ENCODE measurements at places on chromosomes 11 and 22.
A peak's percentile ranks its signal among the peaks of the same experiment; 100 is the strongest.

DNA sequence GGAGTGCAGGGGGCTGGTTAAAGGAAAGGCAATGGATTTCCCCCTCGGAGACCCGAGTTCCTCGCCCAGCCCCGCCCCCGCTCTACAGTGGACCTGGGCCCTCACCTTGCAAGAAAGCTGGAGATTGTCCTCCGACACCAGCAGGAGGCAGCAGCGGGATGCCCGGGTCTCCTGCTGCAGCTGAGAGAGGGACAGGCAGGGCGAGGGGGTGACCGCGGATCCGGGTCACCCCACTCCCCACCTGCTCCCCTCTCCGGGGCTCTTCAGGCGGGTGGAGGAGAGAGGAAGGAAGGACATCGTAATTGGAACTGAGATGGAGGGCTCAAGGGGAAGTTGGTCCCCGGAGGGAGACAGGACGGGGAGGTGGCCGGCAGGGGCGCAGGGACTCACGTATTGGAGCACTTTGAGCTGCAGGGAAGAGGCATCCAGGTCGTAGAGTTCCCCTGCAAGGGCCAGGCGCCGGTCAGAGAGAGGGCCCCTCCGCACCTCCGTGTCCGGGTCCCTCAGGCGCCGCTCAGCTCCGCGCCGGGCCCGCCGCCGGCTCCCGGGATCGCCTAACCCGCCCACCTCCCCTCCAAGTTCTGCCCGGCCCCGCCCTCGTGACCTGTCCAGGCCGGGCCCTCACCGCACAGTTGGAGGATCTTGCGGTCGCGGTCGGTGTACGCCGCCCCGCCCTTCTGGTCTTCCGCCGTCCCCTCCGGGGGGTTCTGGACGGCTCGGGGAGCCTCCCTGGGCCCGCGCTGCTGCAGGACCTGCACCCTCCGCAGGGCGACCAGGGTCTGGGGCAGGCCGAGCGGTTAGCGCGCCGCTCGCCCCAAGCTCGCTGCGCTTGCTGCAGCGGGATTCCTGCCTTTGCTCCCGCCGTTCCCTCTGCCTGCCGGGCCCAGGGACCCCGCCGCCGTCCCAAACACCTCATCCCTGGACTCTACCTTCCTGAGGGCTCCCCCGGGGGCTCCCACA lies 84.1 kb downstream of the PDE2A start:
- H3K4me1 ChIP-seq, result peaks cover 17% of the 10 kb centered on the region
- DNase-seq, result no peak
- H3K27ac ChIP-seq, result no peak overlapping the region
- peak overlapping the region; percentile 81 for H3K4me3 ChIP-seq

DNA sequence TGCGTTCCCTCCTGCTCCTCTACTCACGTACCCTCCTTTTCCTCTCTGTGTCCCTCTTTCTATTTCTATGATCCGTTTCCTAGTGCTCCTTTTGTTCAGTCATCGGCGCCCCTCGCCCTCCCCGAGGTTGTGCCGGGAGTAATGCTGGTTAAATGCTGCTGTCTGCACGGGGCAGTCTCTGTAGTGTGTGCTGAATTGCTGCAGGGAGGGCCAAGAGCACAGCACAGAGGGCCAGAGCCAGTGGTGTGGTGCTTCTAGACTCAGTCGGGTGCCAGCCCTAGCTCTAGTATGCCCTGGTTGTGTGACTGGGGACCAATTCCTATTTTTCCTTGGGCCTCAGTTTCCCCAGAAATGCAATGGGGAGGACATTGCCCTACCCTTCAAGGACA lies 98.3 kb downstream of the PKNOX2 start:
- H3K4me3 ChIP-seq, result peak overlapping the region; percentile 39
- no peak for DNase-seq
- H3K27me3 ChIP-seq, result peaks cover 35% of the 10 kb centered on the region
- peak overlapping the region; percentile 73 for H3K27ac ChIP-seq

GRCh38 chr11:45233121-45233803 lies 52.9 kb downstream of the SYT13 start:
- no peak overlapping the region for H3K4me3 ChIP-seq
- no peak overlapping the region for H3K27ac ChIP-seq
- no peaks in the 10 kb centered on the region for H3K4me1 ChIP-seq
- peaks cover 3% of the 10 kb centered on the region for H3K36me3 ChIP-seq

DNA sequence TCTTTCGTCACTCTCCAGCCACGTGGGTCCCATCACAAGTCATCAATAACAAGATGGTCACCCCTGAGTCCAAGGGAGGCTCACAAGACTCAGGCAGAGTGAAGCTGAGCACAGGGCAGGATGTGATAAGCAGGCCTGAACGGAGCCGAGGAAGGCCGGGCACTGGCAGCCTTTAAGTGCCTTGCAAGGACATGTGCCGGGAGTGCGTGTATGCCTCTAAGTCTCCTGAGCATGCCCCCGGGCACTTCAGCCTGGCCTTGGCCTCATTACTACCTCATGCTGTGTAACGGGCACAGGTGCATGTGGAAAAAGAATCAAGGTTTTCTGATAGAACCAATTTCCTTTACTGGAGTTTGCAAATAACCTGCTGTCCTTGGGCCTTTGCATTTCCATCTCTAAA lies 55.8 kb downstream of the UBASH3B start:
- no peak for DNase-seq
- no peak overlapping the region for H3K27ac ChIP-seq
- peaks cover 15% of the 10 kb centered on the region for H3K4me1 ChIP-seq
- peaks cover 5% of the 10 kb centered on the region for H3K27me3 ChIP-seq

- no peaks in the 10 kb centered on the region for H3K27me3 ChIP-seq
- H3K4me1 ChIP-seq, result peaks cover 10% of the 10 kb centered on the region
- no peak overlapping the region for H3K27ac ChIP-seq
- no peaks in the 10 kb centered on the region for H3K36me3 ChIP-seq
- no peak for DNase-seq
- H3K4me3 ChIP-seq, result no peak overlapping the region
These were observed 176.6 kb upstream of the ZBED5 start for GRCh38 chr11:11034476-11034875.

DNA sequence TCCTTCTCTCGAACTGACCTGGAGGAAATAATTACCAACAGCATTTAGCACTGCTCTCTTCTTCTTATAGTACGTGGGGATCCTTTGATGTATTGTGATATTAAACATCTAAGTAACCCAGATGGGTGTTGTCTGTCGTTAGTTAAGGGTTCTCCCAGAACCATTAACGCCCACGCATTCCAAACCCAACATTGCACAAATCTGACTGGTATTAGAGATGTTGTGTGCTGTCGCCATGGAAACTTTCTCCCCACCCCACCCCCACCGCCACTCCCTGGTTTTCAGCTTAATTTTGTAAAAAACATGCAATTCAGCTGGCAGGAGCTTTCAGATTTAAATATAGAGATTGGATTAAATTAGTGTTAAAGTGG lies 1495.2 kb downstream of the TBC1D22A start:
- H3K4me3 ChIP-seq, result no peak overlapping the region
- H3K4me1 ChIP-seq, result peaks cover 14% of the 10 kb centered on the region
- H3K36me3 ChIP-seq, result no peaks in the 10 kb centered on the region
- no peak for DNase-seq
- no peak overlapping the region for H3K27ac ChIP-seq
- H3K27me3 ChIP-seq, result peaks cover 48% of the 10 kb centered on the region

GRCh38 chr11:86803136-86804045 lies 3.0 kb downstream of the PRSS23 start:
- no peak overlapping the region for H3K27ac ChIP-seq
- no peak for DNase-seq
- H3K36me3 ChIP-seq, result peaks cover 15% of the 10 kb centered on the region
- peaks cover 41% of the 10 kb centered on the region for H3K4me1 ChIP-seq

GRCh38 chr11:2759228-2760195 lies 59.7 kb upstream of the KCNQ1OT1 start:
- DNase-seq, result peak; percentile 51
- H3K27me3 ChIP-seq, result no peaks in the 10 kb centered on the region
- no peak overlapping the region for H3K4me3 ChIP-seq
- no peaks in the 10 kb centered on the region for H3K36me3 ChIP-seq
- no peak overlapping the region for H3K27ac ChIP-seq

- H3K4me3 ChIP-seq, result no peak overlapping the region
- DNase-seq, result no peak
- no peak overlapping the region for H3K27ac ChIP-seq
- peaks cover 28% of the 10 kb centered on the region for H3K27me3 ChIP-seq
- peaks cover 24% of the 10 kb centered on the region for H3K4me1 ChIP-seq
- no peaks in the 10 kb centered on the region for H3K36me3 ChIP-seq
These were observed 4.4 kb downstream of the BIK start for GRCh38 chr22:43114958-43115357.

DNA sequence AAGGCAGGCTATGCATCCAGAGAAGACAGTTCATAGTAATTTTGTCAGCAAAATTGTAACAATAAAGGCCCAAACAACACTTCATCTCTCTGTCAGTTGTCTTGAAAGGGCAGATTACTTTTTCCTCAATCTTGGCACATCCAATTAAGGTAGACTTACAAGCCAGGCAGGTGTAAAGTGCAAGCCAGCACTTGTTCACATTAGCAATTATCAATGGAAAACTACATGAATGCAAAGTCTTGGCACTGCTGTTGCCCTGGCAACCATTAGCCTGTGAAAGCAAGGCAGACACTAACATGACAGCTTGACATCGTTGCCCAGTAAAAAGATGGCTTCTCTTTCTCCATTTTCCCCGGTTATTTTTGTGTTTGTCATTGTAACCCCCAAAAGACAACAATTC lies 677.2 kb upstream of the TENM4 start:
- H3K4me1 ChIP-seq, result peaks cover 4% of the 10 kb centered on the region
- H3K4me3 ChIP-seq, result no peak overlapping the region
- peaks cover 1% of the 10 kb centered on the region for H3K27me3 ChIP-seq
- no peak overlapping the region for H3K27ac ChIP-seq

DNA sequence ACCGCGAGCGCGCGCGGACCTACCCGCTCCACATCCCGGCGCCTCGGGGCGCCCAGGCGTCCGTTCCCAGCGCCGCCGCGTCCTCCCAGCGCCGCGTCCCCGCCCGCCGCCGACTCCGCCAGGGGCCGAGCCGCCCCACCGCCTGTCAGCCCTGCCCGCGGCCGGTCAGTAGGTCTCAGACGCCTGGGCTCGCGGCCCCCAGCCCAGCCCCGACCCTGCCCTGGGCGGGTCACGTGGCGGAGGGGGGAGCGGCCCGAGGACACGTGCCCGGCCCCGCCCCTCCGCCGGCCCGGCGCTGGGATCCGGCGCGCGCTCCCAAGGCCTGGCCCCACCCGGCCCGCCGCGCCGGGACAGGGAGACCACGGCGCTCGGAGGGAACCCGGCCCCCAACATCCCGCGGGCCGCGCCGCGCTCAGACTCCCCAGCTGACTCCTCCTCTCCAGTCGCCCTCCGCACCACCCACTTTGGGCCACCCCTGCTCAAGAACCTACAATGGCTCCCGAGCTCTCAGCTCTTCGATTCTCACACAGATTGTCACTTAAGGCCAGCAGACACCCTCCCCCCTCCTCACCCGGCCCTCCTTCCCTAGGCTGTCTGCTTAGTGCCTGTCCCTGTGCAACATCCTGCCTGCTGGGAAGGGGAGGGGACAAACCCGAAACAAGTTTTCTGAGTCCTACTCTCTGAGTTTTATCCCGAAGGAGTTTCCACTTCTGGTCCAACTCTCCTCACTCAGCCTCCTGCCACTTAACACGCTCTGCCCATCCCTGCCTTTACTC lies at the start of gene RAB3IL1:
TSS of gene RAB3IL1 (minus strand) at position 233 of the 776 bp plus-strand sequence. CDS start at position 34, 199 bp downstream.
- H3K27me3 ChIP-seq, result peaks cover 31% of the 10 kb centered on the region
- DNase-seq, result peak; percentile 80
- H3K36me3 ChIP-seq, result no peaks in the 10 kb centered on the region
- peaks cover 31% of the 10 kb centered on the region for H3K4me1 ChIP-seq
- peak within 1 kb of the TSS; percentile 81 for H3K27ac ChIP-seq

- H3K36me3 ChIP-seq, result no peaks in the 10 kb centered on the region
- no peaks in the 10 kb centered on the region for H3K27me3 ChIP-seq
- peaks cover 33% of the 10 kb centered on the region for H3K4me1 ChIP-seq
- no peak overlapping the region for H3K4me3 ChIP-seq
- no peak for DNase-seq
- peak overlapping the region; percentile 8 for H3K27ac ChIP-seq
These were observed 36.7 kb downstream of the LARGE1 start for GRCh38 chr22:33883561-33883960.

DNA sequence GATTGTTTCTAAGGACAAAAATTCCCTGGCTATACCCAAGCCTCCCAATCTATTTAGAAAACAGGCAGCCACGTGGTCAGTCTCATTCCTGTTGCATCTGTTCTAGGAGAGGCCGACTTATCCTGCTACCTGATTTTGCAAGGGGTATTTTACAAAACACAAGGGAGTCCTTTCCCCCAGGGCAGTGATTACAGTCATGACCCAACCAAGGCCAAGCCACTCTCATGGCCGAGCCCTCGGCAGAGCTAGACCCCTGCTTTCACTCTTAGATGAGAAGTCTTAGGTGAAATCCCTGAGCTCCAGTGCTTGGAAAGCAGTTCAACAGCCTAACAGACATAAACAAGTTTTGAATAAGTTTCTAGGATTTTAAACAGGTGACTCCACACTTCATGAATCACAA lies 89.0 kb upstream of the PITPNB start:
- H3K27ac ChIP-seq, result no peak overlapping the region
- no peaks in the 10 kb centered on the region for H3K27me3 ChIP-seq
- no peak overlapping the region for H3K4me3 ChIP-seq
- DNase-seq, result no peak
- peaks cover 7% of the 10 kb centered on the region for H3K36me3 ChIP-seq
- H3K4me1 ChIP-seq, result peaks cover 10% of the 10 kb centered on the region

DNA sequence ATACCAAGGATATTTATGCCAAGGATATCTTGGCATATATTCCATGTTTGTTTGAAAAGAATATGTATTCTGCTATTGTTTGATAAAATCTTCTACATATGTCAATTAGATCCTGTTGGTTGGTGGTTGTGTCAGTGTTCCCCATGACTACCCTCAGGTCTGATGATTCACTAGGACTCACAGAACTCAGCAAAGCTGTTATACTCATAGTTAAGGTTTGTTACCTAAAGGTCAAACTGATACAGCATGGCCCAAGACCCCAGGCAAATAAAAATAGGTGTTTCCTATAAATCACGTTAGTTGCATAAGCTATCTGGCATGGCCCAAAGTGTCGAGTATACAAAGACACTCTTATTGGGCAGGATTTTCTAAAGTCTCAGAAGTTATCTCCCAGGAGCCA lies 30.2 kb upstream of the B3GNT6 start:
- no peaks in the 10 kb centered on the region for H3K4me1 ChIP-seq
- H3K27me3 ChIP-seq, result no peaks in the 10 kb centered on the region
- H3K36me3 ChIP-seq, result peaks cover 20% of the 10 kb centered on the region
- no peak for DNase-seq
- H3K4me3 ChIP-seq, result no peak overlapping the region

DNA sequence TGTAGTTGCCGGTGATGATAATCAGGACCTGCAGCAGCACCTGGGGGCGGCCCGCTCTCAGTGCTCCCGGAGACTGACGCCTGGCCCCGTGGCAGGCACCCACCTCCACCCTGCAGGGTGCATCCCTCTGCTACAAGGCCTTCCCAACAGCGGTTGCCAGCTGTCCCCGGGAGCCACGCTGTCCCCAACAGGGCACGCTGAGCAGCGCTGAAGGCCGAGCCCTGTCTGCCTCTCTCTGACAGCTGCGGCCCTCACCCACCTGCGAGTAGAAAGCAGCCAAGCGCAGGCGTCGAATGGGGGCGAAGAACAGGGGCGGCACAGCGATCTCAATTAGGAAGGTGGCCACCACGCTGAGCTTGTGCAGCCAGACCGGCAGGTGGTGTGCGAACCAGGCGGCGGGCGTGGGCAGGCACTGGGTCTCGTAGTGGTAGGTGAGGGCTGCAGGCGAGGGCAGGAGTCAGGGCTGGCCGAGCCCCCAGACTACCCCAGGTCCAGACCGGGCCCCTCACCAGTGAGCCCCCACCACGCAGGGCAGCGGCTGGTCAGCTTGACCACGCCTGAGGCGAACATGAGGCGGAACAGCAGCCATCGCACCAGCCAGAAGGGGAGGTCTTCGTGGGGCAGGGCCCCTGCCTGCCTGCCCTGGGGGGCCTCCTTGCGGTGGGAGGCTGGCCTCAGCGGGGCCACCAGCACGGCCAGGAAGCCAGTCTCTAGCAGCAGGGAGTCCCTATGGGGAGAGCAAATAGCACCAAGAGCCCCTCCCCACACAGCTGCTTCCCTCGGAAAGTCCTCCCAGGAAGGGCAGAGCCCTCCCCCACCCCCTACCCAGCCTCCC lies 1.5 kb downstream of the LMF2 start:
- H3K27ac ChIP-seq, result no peak overlapping the region
- no peaks in the 10 kb centered on the region for H3K27me3 ChIP-seq
- peak; percentile 67 for DNase-seq
- H3K4me3 ChIP-seq, result peak overlapping the region; percentile 93

Data from type B pancreatic cell (in vitro differentiated cells).